Hypothalamus (tissue), 51 donors: ENCODE measurements at places on chromosomes 4 and X.

DNA sequence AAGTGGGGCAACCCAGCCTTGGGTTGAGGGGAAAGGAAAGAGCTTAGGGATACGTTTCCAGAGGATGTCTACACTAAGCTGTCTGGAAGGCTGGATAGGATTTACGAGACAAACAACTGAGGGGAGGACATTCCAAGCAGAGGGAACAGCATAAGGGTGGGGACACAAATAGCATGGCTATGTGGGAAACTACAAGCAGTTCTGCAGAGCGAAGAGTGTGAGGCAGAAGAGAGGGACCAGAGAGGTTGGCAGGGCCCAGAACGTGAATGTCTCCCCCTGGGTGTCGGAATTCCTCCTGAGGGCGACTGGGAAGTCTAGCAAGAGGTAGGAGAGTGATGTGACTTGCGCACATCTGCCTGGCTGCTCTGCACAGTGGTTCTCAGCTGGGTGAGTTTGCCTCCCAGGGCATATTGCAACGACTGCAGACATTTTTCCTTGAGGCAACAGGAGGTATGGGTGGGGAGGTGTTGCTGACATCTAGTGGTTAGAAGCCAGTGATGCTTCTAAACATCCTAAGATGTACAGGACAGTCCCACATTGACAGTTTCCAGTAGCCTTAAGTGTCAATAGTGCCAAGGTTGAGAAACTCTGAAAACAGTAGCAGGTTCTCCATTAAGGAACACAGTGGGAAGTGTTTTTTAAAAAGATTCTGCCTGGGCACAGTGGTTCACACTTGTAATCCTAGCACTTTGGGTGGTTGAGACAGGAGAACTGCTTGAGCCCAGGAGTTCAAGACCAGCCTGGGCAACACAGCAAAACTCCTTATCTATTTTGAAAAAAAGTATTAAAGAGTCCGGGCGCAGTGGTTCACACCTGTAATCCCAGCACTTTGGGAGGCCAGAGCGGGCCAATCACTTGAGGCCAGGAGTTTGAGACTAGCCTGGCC lies 9.2 kb downstream of the NDUFA1 start:
- peak; percentile 18 for DNase-seq

DNA sequence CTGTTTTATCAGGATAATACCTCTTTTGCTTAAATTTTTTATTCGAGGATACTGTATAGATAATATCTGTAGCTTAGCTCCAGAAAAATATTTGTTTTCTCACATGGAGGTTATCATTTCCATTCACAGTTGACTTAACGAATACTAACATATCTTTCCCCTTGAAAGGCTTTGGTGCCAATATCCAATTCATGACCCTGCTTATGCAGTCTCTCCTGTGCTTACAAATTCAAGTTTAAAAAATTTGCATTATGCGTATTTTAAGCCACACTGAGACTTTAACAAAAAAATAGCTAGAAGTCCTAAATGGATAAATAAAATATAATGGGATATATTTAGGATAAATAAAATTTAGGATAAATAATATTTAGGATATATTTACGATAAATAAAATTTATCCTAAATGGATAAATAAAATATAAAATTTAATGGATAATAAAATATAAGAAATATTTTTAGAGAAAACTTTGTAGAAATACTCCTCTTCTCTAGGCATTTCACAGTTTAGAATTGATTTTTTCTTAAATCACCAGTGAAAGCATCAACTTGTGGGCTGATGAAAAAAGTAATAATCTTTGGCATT lies 22.5 kb downstream of the GUCY1B1 start:
- no peak for DNase-seq

GRCh38 chr4:37320513-37321235 lies 76.1 kb downstream of the NWD2 start:
- DNase-seq: no peak

GRCh38 chr4:75612306-75612705 lies 18.0 kb downstream of the CDKL2 start:
- no peak for DNase-seq

GRCh38 chrX:84956304-84956703 lies 47.4 kb upstream of the APOOL start:
- DNase-seq: no peak

DNA sequence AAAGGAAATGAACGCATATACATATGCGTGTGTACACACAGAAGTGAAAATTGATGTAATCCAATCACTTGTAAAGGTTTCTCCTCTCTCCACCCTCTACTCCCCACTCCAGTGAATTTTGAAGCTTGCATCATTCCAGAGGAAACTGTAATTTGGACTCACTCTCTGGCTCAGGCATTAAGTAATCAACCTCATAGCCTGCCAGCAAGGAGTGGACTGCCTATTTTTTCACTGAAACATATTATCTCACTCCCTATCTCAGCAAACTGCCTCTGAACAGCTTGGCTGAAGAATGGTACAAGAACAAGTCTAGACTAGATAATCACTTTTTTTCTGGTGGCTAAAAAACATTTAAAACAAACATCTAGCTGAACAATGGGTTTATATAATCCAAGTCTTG lies 124.2 kb downstream of the C4orf51 start:
- no peak for DNase-seq

DNA sequence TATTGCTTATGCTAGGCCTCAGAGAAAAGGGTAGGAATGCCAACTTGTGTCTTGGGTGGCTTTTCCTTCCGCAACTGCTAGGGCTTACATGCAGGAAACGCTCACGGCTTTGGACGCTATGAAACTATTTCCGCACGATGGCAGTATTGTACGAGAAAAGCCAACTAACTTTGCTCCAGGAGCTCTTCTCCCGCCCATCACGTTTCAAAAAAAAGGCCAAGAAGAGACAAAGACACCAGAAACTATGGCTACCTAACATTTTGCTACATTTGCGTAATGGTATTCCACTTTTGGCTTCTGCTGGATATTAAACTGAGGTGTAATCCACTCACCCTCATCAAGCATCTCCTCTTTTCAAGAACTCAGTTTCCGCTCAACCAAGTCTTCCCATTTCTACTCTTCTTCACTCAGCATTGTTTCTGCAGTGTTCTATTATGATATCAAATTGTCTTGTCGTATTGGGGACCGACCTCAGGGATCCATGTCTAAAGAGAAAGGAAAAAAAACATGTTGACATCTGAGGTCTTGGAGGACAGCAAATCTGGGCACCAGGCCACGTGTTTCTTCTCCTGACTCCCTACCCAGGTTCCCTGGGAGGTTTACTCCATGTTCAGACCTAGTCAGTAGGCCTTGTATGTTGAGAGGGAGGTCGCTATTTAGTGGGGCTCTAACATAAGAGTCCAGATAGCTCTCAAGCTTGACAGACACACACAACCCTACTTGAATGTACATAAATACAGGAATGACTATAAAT lies 239.4 kb upstream of the STK26 start:
- DNase-seq: peak; percentile 74

- DNase-seq: no peak
These were observed 173.0 kb upstream of the TET2 start for GRCh38 chr4:104973708-104974107.

DNA sequence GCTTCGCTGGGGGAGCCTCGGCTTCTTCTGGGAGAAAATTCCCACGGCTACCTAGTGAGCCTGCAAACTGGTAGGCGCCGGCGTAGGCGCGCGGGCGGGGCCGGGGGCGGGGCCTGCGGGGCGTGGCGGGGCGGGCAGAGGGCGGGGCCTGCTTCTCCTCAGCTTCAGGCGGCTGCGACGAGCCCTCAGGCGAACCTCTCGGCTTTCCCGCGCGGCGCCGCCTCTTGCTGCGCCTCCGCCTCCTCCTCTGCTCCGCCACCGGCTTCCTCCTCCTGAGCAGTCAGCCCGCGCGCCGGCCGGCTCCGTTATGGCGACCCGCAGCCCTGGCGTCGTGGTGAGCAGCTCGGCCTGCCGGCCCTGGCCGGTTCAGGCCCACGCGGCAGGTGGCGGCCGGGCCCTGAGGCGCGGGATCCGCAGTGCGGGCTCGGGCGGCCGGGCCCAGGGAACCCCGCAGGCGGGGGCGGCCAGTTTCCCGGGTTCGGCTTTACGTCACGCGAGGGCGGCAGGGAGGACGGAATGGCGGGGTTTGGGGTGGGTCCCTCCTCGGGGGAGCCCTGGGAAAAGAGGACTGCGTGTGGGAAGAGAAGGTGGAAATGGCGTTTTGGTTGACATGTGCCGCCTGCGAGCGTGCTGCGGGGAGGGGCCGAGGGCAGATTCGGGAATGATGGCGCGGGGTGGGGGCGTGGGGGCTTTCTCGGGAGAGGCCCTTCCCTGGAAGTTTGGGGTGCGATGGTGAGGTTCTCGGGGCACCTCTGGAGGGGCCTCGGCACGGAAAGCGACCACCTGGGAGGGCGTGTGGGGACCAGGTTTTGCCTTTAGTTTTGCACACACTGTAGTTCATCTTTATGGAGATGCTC lies at the start of gene HPRT1:
TSS of gene HPRT1 (plus strand) at position 161 of the 857 bp plus-strand sequence. CDS start at position 308, 147 bp downstream.
- DNase-seq: peak; percentile 24

GRCh38 chr4:178173771-178174170 lies 731.5 kb upstream of the AGA start:
- no peak for DNase-seq

DNA sequence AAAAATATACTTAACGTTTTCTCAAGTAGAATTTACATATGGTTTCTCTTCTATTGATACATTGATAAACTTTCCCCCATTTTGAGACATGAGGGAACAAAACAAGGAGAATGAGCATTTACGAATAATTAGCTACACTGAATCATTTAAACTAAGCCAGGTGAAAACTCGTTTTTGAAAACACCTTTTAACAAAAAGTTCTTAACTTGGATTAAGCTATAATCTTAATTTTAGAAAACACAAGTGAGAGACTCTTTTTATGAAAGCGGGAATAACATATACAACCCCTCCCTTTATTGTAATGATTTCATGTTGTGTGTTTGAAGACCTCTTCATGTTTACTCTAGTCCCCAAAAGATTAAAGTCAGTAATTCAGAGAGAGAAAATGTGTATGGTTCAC lies 20.1 kb downstream of the PDLIM3 start:
- no peak for DNase-seq

DNA sequence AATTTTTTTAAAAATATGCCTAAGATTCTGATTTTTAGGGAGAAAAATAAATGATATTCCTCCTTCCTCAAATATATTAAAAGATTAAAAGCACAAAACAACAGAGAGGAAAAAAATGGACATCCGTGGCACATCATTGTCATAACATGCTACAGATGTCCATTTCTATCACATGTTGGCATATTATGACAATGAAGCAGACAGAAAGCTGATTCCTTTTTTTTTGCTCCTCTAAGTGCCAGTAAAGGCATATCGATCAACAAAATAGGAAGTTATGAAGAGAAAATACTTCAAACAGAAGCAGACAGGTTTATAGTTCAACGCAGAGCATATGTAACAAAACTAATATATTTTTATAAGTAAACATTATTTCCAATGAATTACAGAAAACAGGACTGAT lies 11.2 kb downstream of the KLHL8 start:
- DNase-seq: no peak

DNA sequence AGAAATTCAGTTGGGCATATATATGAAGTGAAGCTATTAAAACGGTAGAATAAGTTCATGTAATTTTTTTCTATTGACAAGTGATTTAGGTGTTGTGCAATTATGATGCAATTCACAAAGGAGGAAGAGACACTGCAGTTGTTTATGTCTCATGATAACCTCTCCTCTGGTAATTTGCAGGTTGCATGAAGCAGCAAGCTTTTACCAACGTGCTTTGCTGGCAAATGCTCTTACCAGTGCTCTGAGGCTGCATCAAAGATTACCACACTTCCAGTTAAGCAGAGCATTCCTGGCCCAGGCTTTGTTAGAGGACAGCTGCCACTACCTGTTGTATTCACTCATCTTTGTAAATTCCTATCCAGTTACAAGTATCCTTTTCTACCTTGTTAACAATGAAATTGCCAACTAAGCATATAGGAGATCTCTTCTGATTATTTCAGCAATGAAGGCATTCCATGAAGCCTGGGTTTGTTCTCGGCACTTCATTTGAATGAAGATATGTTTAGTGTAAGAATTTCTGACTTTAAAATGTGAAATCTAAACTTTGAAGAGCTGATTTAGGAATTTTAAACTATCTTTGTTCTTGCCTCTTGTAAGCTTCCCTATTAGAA lies 3.9 kb downstream of the TMEM33 start:
- DNase-seq: no peak

DNA sequence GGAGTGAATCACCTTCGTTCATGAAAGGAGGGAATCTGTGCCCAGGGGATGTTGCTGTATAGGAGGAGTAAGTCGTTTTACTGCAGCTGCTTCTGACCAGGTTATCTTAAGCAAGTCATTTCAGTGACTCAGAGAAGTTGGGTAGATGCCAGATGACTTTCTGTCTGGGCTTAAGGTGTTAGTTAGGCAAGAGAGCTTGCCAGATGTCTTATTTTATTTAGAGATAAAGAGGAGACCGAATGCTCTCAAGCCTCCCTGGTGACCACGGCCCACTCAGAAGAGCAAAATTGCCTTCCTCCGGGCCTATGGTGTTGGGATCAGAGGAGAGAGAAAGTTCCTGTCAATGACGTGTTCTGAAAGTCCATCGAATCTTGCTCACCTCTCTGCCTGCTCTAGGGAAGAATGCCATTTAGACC lies 16.3 kb upstream of the ZNF827 start:
- no peak for DNase-seq

GRCh38 chrX:68703846-68704245 lies 56.4 kb downstream of the STARD8 start:
- no peak for DNase-seq

GRCh38 chr4:151908201-151908600 lies 147.4 kb upstream of the GATB start:
- no peak for DNase-seq

GRCh38 chr4:176788971-176789370 lies 3.8 kb downstream of the VEGFC start:
- no peak for DNase-seq

DNA sequence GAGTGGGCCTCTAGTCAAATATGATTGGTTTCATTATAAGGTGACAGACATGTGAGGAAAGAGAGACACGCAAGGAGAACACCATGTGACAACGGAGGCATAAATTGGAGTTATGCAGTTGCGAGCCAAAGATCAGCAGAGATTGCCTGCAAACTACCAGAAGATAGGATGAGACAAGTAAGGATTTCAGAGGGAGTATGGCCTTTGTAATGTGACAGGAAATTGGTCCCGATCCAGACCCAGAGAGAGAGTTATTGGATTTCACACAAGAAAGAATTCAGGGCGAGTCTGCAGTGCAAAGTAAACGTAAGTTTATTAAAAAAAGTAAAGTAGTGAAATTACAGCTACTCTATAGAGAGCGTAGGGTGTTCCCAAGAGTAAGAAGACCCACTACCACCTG lies 35.7 kb upstream of the NDST4 start:
- no peak for DNase-seq

- peak; percentile 34 for DNase-seq
These were observed 65.1 kb upstream of the CCDC160 start for GRCh38 chrX:134171661-134172587.

DNA sequence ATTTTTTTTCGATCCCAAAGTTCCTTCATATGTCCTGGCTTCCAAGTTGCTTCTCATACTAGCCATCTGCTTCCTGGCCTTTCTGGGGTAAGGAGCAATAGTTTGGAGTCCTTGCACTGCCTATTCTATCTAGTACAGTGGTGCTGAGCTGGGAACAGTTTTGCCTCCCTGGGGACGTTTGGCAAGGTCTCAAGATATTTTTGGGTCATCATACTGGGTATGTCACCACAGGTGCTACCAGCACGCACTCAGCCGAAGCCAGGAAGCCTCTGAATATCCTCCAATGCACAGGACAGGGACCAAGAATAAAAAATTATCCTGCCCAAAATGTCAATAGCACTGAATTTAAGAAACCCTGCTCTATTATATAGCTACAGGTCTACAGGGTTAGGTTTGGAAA lies 35.4 kb upstream of the TMSB15B start:
- no peak for DNase-seq
